ENCODE measurements at places on chromosomes 12 and 14.

DNA sequence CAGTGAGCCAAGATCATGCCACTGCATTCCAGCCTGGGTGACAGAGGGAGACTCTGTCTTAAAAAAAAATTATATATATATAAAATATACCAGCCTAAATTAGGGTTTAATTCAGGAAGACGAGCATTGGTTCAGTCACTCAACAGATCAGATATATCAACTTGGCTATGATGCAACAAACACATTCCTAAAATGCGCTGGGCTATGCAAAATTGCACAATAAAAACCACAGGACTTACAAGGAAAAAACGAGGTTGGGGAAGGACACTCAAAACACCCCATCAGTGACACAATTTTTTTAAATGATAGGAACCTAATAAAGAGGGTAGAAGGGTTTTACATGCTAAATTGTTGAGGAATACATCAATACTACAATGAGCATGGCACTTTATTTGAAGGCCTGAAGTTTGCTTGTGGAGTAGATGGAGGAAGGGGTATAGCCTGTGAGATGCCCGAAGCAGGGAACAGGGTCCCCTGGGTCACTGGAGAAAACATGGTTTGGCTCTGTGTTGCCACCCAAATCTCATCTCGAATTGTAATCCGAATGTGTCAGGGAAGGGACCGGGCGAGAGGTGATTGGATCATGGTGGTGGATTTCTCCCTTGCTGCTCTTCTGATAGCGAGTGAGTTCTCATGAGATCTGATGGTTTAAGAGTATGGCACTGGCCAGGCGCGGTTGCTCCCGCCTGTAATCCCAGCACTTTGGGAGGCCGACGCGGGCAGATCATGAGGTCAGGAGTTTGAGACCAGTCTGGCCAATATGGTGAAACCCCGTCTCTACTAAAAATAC is 71.2 kb downstream of the TNFAIP2 start:
- DNase-seq, result no peak

GRCh38 chr12:50221228-50222008 is 54.2 kb upstream of the CERS5 start:
- no peak for DNase-seq

- no peak for DNase-seq
These were observed 95.1 kb downstream of the UNC79 start for GRCh38 chr14:93525696-93526451.

DNA sequence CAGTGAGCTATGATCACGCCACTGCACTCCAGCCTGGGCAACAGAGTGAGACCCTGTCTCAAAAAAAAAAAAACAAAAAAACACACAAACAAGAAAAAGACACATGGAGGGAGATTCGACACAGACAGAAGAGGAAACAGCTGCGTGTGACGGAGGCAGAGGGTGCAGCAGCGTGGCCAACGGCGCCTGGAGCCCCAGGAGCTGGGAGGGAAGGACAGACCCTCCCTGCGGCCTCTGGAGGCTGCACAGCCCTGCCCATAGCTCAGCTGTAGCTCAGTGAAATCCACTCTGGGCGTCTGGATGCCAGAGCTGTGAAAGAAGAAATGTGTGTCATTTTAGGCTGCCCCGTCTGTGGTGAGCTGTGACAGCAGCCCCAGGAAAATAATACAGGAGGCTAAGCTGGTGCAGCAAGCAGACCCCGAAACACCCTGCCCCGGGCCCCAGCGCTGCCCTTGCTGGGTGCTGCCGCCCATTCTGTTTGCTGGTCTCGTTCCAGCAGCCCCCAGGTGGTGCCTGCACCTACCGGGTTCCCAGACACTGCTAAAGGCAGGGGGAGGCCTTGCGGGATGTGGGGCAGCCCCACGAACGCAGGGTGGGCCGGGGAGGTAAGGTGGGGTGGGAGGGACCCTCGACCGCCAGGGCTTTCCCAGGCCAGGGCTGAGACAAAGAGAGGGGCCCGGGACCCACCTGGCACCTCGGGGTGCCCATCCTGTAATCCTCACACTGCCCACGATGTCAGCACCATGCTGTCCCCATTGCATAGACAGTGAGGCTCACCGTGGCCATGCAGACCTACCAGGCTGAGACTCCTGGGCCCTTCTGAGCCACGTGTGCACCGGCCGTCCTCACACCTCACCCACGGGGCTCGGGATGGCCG is 21.2 kb downstream of the GALNT9 start:
- DNase-seq, result no peak

DNA sequence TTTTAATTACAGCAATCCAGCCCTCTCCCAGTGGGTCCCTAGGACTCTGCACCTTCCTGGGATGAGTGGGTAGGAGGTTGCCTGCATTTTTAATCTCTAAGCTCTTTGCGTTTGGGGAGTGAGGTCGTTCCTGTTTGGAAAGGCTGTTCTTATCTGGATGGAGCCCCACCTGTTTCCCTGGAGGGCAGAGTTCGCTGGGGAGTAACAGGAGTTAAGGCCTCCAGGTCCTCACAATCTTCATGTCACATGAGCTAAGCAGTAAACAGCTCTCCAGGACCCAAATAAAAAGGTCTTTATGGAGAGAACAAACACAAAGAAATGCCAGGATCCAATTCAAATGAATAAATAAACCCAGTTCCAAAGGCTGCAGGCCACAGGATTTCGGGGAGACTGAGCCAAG is 56.0 kb upstream of the RFLNA start:
- no peak for DNase-seq

DNA sequence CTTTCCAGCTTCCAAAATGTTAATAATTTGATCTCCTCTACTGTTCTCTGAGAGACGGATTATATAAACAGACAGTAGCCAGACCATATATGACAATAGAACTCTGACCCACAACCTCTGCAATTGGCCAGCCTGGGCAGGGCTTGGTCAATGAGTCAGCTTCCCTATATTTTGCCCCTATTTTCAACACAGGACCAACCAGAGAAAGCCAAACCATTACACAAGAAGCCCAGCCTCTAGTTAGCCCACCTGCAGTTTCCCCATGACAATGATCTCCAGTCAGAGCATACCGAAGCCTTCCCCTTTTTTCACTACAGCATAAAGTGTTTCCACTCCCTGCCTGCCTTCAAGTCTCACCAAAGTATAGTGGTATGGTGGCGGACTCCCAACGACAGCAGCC is 7.6 kb upstream of the EXD2 start:
- DNase-seq, result no peak

DNA sequence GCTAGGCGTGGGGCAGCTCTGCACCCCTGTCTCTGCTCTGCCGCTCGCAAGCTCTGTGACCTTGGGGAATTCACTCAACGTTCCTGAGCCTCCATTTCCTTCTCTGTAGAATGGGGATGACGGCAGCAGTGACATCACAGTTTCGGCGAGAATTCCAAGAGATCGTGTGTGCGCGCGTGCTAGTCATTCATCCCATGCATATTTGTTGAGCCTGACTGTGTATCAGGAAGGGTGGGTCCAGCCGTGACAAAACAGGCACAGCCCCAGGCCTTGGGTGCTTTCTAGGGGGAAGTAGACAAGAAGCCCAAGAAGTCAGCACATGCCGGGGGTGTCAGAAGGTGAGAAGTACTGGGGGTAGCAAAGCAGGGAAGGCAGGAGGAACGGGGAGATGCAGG is 145.6 kb upstream of the NCOR2 start:
- no peak for DNase-seq

DNA sequence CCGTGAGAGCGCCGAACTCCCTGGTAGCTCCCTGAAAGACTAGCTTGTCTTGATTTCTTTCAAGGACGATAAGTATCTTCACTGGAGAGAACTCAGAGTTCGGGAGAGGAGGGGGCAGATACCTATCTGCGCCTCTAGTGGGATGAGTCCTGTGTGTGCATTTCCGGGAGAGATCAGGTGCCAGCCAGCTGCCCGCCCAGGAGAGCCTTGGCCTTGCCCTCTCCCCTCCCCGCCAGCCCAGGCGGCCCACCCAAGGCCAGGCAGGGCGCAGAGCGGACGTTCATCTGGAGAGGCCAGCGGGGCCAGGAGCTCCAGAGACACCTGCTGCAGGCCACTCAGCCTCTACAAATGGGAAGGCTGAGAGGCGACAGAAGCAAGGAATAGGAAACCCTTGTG is 1.0 kb downstream of the CD9 start:
- no peak for DNase-seq

DNA sequence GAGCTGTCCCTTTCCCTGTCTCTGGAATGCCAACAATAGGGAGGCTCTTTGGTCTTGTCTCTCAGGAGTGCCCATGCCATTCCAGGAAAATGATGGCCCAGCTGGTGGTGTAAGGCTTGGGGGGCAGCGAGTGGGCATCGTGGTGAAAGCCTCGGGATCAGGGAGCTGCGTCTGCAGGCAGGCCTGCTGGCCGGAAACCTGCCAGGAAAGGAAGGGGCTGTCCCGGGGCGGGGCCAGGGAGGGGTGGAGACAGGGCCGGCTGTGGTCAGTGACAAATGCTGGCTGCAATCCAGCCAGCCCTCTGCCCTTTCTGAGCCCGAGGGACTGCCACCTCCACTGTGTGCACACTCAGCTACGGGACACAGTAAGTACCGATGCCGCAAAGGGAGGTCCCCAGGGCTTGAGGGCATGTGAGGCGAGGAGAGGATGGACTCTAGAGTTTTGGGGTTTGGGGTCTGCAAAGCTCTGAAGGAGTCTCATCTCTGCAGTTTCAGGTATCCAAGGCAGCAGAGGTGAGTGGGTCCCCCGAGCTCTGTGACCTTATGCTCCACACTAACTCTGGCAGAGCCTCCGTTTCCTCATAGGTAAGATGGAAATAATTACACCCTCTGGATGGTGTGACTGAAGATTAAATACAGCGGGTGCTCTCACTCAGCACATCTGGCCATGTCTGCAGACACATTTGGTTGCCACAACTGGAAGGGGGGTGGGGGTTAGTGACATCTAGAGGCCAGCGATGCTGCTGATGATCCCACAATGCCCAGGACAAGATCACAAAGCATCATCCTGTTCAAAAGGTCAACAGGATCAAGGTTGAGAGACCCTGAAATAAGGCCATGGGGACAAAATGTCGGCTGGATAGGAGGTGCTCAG is at the start of gene SERPINA5:
Gene SERPINA5 (plus strand): TSS at position 300 of the 873 bp plus-strand sequence. CDS start 5,937 bp downstream, outside the sequence.
- no peak for DNase-seq

GRCh38 chr12:55610598-55610997 is 26.1 kb upstream of the OR10P1 start:
- DNase-seq, result no peak

DNA sequence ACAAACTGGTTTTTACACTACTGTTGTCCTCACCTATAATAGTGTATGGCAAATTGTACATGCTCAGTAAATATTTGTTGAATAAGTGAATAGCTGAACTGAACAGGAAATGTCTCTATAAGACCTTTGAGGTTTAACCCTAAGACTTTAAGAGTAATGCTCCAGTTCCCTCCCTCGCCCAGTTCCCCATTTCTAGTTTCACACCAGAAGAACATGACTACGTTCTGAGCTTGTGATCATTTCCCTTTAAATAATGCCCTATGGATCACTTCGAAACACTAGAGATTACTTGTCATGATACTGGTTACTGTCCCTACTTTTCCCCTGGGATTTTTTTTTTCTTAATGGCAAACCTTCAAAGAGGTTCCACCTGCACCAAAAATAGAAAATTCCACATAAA is 69.3 kb downstream of the PRKD1 start:
- no peak for DNase-seq

DNA sequence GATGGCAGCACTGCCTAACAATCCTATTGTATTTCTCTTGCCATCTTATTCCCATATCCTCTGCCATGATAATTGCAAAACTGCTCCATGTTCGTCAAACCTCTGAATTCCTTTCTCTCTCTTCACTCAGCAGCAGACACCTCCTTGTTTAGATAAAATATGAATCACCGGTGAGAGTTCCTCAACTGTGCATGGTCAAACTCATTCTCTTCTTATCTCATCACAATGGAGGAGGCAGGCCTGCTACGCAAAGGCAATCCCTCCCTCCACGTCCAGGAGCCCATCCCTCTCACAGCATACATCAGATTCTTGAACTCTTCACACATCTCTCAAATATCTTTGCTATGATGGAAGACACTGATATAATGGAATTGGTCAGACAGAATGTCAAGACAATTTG is 90.1 kb upstream of the DAAM1 start:
- DNase-seq, result no peak

GRCh38 chr12:6167327-6168280 is 32.6 kb upstream of the CD9 start:
- peak; percentile 24 for DNase-seq

DNA sequence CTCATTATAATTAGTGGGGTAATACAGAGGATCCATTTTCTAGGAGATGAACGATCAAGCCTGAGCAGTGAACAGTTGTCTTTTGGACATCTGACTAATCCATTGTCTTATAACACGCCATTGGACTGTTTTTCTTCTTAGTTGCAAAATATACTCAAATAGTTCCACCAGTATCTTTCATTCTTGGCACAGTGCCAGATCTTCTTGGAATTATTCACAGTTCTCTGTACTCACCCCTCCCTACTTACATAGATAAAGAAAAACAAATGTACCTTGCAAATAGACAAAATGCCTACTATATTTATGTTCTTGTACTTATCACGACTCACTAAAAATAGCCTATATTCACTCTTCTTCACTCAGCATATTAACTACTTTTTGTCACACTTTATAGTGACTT is 3.8 kb downstream of the CBLN3 start:
- no peak for DNase-seq

- no peak for DNase-seq
These were observed 12.6 kb downstream of the DTX1 start for GRCh38 chr12:113069149-113069548.

- no peak for DNase-seq
These were observed 44.7 kb downstream of the FSCB start for GRCh38 chr14:44462381-44462780.

DNA sequence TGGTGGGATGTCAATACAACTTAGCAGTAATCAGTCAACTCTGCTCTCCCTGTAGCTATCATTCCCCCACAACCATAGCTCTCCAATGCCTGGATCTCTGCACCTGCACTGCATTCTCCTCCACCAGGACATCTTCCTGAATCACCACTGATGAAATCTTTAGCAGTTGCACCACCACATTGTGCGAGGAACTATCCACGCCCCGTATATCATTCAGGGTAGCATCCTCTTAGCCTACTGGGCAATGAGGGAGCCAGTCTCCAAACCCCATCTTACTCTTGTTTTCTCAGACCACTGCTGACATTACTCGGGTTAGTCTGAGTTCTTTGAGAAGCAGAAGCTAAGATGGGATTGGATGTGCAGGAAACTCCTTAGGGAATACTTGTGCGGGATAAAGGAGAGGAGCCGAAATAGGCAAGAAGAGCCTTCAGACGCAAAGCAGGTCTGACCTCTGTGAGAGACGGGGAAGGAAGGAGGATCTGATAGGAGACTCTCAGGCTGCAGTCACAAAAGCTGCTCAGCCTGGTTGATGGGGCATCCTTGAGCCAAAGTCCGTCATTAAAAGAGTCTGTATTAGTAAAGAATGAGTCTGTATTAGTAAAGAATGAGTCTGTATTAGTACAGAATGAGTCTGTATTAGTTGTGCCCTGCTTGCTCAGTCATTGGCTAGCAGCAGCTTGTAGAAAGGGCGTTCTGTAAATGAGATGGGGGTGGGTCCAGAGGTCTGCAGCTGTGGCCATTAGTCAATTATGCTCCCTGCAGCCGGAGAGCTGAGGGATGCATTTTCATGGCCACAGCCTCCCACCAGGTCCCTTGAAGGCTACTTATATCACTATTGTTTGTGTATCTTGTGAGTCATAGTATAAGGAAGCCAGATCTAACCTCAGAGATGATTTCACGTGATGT is 49.6 kb upstream of the RASSF3 start:
- no peak for DNase-seq
